ENCODE measurements at places on chromosomes 4 and X.

DNA sequence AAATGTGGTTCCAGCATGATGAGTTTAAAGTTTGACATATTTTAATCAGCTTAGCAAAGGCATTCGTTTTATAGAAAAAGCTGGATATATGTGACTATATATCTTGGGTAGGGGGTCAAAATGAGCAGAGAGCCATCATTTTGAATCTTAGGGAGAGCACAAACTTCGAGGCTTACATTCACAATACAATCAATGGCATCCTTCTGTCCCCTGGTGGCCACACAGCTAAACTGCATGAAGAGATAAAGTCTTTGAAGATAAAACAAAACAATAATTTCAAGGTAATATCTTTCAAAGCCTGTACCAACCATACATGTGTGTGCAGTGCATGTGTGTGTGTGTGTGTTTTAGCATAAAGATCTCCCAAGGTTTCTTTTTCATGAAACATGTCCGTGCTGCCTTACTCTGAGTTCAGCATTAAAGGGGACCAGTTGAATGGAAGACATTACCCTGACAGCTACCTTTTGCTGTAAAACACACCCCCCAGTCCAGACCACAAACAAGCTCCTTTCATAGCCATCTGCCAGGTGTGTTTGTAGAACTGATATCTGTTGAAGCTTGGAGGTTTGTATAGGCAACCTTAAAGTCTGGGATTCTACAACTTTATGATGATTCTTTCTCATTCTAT is 22.0 kb downstream of the DYNLT3 start:
- DNase-seq, result peak; percentile 25

DNA sequence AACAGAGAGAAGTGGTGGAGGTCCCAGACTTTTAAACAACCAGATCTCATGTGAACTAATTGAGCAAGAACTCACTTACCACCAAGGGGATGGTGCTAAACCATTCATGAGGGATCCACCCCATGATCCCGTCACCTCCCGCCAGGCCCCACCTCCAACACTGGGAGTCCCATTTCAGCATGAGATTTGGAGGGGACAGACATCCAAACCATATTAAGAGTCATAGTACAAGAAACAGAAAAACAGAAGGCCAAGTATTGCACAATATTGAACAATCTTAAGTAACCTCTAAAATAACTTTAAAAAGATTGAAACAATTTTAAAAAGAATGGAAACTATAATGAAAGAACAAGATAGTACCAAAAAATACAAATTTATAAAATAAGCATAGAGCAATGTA is 110.0 kb downstream of the CBR4 start:
- DNase-seq, result peak; percentile 61

DNA sequence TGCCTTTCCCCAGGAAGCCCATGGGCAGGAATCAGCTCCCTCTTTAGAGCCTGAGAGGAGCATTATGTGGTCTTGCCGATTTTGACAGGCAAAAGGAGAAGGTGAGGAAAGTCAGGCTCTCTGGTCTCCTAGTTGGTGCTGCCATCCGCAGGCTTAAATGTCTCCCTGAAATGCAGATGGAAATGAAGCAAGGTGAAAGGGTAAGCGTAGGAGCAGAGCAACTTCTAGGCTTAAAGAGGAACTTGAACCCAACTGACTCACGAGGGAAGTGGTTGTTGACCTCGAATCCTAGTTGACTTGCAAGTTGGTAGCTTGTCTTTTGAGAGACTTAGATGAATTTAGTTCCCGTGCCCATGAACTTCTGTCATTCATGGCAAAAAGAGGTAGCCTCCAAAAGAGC is 205.9 kb downstream of the PTTG2 start:
- DNase-seq, result no peak

- no peak for DNase-seq
These were observed 23.6 kb upstream of the RBPJ start for GRCh38 chr4:26297219-26297618.

GRCh38 chr4:151940926-151941617 is 180.3 kb upstream of the GATB start:
- no peak for DNase-seq

- DNase-seq, result no peak
These were observed 24.5 kb upstream of the TSR2 start for GRCh38 chrX:54415534-54416350.

GRCh38 chrX:66017659-66018170 is 22.2 kb downstream of the VSIG4 start:
- DNase-seq, result no peak

DNA sequence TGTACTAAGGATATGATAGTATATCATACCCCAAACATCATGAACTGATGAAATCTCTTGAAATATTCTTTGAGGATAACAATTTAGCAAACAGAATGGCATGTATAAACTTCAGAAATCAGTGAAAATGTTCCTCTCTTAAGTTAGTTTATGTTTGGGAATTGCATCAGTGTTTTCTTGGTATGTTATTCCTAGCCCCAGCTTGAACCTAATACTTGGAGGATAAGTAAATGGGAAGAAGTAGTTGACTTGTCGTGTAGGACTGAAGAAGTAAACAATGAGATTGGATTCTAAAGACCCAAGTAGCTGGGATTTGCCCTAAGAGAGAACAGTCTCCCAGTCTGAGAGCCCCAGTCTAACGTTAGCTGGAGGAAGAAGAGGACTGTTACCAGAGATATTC is 355.7 kb downstream of the GALNTL6 start:
- DNase-seq, result no peak

GRCh38 chr4:26157541-26157940 is 163.3 kb upstream of the RBPJ start:
- DNase-seq, result no peak

DNA sequence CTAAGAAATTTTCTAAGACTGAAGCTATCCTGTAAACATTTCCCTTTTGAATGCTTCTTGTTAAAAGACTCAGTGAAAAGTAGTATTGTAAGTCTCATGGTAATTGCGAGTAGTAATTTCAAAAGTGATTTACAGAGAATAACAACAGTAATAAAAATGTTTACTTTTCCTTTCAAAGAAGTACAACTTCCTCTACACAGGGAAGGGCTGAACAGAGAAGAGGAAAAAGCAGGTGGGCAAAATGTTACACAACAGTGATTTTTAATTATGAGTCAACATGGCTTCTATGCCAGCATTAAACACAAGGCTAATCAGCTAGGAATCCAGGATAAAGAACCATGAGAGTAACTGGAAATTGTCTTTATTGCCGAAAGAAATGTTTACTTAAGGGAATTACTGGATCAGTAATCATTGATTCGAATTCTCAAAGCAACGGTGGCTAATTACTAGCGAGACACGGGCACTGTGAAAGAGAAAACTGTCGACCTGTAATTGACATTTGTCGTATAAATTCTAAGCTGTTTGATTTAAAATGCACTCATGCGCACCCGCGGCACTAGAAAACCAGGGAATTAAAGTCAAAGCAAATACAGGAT is 15.4 kb downstream of the UTP3 start:
- DNase-seq, result peak; percentile 54

- no peak for DNase-seq
These were observed 14.5 kb downstream of the EVC2 start for GRCh38 chr4:5693871-5694270.

GRCh38 chrX:71912156-71912555 is 1.5 kb downstream of the NHSL2 start:
- no peak for DNase-seq

DNA sequence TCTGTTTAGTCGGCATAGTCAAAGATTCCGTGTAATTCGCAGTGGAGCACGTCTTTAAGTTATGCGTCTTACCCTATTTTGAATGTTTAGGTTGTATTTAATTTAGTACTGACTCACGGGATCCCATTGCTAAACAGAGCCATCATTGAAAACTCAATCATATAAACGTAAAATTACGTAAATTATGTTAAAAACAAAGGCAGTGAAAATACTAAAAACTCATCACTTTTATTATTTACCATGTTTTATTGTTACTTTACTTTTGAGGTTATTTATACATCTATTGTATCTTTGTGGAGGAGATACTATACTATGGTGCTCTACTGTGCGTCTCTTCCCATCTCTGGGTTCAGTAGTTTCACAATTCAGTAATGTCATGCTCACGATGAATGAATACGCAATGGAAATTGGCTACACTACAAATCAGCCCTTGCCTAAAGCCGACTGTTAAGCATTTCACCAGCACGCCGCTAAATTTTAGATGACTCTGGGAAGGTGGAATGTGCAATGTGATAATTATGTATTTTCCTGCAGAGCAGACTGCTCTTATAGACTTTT is 944 bp downstream of the FUNDC2 start:
- DNase-seq, result peak; percentile 76

GRCh38 chr4:79763486-79764075 is 309.4 kb downstream of the ANTXR2 start:
- no peak for DNase-seq

DNA sequence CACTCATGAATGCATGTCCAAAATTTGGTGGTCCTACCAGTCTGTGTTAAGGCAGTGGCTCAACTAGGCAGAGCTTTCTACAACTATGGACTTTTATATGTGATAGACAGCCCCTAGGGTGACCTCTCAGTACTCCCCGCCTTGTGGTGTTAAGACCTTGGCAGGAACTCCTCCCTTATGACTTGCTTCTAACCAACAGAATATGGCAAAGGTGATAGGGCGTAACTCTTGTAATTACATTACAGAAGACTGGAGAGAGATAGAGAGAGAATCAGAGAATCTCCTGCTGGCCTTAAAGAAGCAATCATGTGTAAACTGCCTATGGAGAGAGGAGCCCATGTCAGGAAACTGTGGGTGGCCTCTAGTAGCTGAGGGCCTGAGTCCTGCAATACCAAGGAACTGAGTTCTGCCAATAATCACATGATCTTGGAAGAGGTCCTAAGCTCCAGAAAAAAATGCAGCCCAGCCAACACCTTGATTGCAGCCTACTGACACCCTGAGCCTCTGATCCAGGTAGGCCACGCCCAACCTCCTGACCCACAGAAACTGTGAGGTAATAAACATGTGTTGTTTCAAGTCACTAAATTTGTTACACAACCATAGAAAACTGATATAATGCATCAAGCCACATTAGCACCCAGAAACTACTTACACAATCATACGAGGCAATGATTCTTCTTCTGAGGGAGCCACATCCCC is 68.9 kb downstream of the INPP4B start:
- DNase-seq, result no peak

- no peak for DNase-seq
These were observed 476.7 kb upstream of the ATOH1 start for GRCh38 chr4:93351846-93352245.

- no peak for DNase-seq
These were observed 63.4 kb downstream of the FHDC1 start for GRCh38 chr4:152999346-153000075.

DNA sequence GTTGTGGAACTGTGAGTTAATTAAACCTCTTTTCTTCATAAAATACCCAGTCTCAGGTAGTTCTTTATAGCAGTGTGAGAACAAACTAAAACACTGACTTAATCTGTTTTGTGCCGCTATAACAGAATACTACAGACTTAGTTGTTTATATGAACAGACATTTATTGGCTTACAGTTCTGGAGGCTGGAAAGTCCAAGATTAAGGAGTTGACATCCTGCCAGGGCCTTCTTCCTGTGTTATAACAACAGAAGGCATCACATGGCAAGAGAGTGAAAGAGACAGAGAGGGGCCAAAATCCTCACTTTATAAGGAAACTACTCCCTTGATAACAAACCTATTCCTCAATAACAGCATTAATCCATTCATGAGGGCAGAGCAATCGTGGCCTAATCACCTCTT is 42.5 kb upstream of the KCNIP4 start:
- DNase-seq, result no peak

- peak; percentile 48 for DNase-seq
These were observed 137.6 kb downstream of the EGF start for GRCh38 chr4:110049951-110050925.

DNA sequence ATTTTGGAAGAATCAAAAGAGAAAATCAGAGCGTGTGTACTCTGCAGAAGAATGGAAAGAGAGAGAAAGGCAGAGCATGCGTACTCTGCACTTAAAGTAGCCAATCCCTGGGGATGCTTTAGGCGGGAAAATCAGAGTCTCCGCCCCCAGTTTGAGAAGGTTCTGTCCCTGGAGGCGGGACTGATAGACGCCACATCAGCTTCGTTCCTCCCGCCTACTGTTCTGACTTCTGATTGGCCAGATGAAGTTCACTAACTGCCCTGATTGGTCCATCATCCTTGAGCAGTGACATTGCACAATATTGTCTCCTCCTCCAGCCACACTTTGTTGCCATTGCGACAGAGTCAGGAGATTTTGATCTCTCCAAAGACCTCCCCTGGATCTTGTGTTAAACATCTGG is 23.8 kb downstream of the SSX1 start:
- DNase-seq, result peak; percentile 0
